ENCODE measurements at places on chromosomes 1 and 21.

DNA sequence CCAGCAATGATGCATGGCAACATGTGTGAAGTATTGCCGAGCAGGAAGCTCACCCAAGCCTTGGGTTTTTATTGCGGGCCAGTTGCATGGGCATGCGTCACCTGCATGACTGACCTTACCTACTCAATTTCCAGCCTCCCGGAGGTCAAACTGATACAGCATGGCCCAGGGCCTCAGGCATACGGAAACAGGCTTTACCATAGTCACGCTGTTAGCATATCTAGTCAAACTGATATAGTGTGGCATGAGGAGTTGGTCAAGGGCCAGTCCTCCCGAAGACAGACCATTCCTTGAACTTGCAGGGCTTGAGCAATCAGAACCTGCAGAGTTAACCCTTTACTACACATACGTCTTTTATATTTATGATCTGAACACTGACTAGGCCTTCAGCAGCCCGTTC is 6.4 kb upstream of the DUSP12 start:
- DNase-seq: no peak

DNA sequence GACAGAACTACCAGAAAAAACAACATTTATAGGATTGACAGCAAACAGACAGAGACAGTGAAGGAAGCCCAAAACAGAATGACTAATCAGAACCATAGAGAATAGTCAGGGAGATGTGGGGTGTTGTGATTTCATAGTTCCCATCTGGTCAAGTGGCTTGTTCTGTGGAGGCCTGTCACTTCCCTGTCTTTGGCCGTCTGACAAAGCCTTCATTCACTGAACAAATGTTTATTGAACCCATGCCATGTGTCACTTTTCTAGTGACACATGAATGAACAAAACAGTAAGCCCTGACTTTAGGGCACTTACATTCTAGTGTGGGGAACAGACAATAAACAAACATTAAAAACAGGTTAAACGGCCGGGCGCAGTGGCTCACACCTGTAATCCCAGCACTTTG is 3.2 kb upstream of the SRRM1 start:
- no peak for DNase-seq

DNA sequence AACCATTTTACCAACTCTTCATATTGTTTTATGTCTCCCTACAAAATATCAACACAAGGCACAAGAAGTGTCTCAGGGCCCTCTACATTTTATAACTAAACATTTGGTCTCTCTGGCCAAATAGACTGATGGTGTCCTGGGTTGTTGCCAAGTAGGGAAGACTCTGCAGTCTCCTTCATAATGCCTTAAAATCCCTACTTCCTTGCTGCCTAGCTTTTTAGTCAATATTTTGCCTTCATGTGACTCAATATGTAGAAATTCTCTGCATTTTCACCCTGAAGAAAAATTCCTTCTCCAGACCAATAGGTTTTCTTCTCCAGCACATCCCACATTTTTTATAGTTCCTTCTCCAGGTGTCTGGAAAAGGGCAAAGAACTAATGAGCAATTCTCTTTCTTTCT is 72.6 kb upstream of the IPO9 start:
- no peak for DNase-seq

DNA sequence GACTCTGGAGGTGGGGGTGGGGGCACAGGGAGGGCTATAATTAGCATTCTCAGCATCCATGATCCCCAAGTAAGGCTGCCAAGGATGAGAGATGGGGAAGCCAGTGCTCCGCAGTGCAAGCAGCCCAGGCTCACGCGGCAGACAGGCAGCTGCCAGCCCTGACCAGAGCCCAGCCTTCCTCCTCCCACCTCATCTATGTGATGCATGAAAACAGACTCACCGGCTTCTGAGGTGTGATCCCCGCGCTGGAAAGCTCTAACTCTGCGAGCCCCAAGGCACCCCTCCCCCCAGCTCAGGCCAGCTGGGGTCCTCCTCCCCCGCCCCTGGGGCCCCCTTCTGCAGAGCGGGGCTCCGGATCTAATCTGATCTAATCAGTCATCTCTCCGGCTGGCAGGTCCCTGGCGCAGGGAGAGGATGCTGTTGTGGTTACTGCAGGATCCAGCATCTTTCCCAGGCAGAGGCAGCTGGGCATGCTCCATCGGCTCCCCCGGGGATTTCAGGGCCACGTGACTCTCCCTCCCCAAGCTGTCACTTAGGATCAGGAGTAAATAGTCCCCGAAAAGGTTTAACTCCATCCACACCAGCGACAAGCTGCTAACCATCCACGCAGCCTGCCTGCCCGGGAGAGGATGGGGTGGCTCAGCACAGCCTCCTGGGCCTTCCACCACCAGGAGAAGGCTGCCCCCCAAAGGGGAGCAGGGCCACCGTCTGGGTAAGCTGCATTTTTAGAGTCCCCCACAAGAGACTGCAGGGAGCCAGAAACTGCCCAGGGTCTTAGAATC is at the start of gene PLEKHA6:
Gene PLEKHA6 (minus strand): TSS at position 456 of the 782 bp plus-strand sequence. CDS start 86,202 bp downstream, outside the sequence.
- no peak for DNase-seq

- no peak for DNase-seq
Observed at GRCh38 chr1:244224487-244225430, 173.7 kb downstream of the ZBTB18 start.

DNA sequence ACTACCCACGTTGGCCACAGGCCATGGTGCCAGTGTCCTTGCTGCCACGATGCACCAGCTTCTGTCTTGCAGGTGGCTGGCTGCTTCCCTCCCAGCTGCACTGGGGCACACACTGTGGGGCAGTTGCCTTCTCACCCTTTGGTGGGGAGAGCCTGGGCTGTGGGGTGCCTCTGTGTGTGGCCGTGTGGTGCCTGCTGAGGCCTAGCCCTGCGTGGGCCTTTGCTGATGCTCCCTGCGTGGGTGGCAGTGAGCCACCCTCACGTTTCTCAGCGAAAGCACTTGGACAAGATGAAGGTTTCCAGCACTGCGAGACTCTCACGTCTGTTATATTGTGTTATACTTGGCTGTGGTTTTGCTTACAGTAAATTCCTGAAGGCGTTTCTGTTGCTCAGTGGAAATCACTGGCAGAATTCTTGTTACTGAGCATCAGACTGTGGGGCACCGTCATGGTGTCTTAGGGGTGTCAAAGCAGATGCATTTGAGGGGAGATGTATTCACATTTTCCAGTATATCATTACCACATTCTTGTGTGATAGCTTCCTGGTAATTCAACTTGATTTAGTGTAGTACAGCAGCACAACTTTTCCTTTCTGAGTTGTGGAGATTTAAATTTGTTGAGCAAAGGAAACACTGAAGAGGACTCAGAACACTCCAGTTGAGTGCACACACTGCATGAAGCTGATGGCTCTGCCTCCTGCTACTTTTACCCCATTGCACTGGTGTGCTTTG is 124.7 kb downstream of the PCBP3 start:
- DNase-seq: no peak

Measured in effector CD8-positive, alpha-beta T cell (primary cell).